Stimulated activated CD8-positive, alpha-beta memory T cell treated with anti-CD3 and anti-CD28 coated beads, Interleukin-7, amount 100 ng/mL, for 24 hours (primary cell): ENCODE measurements at places on chromosomes 11 and 22.

- no peak for DNase-seq
These were observed 320.4 kb downstream of the NTM start for GRCh38 chr11:131690776-131691175.

- no peak for DNase-seq
These were observed 11.7 kb downstream of the CRELD2 start for GRCh38 chr22:49929994-49930575.

GRCh38 chr11:35118906-35119305 is 20.1 kb upstream of the CD44 start:
- no peak for DNase-seq

DNA sequence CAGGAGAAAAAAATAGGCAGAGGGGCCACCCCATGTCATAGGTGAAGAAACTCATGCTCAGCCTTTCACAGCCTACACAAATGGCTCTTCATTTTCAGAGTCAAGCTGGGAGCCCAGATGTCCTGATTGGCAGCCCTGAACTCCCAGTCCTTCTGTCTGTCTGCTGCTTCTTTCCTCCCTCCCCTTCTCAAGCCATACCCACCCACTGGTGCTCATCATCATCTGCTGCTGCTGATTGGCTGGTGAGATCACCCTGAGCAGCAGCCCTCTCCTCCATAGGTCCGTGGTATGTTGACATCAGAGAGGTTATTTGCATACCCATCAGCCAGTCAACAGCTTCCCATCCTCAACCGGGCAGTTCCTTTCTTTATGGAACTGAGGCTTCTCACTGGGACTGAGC is 46.1 kb upstream of the PRDM11 start:
- no peak for DNase-seq

DNA sequence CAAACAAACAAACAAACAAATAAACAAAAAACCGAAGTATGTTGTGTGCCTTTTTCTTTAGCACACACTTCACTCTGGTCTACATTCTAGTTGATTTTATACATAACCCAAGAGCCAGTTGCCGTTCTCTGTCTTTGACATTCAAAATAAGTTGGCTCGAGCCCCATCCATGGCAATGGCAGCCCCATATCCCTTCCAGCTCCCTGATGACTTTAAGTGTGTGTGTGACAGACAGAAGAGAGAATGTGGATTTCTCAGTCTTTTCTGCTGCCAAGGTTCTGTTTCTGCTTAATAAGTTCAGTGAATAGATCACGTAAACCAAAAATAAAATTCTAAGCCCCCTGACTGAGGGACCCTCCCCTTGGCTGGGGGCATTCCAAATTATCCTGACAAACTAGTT is 100.6 kb upstream of the TENM4 start:
- DNase-seq: no peak

DNA sequence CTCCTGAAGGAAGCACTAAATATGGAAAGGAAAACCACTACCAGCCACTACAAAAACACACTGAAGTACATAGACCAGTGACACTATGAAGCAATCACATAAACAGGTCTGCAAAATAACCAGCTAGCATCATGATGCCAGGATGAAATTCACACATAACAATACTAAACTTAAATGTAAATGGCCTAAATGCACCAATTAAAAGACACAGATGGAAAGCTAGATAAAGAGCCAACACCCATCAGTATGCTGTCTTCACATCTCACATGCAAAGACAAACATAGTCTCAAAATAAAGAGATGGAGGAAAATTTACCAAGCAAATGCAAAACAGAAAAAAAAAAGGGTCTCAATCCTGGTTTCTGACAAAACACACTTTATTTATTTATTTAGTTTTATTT is 171.7 kb downstream of the TTC28 start:
- DNase-seq: no peak

DNA sequence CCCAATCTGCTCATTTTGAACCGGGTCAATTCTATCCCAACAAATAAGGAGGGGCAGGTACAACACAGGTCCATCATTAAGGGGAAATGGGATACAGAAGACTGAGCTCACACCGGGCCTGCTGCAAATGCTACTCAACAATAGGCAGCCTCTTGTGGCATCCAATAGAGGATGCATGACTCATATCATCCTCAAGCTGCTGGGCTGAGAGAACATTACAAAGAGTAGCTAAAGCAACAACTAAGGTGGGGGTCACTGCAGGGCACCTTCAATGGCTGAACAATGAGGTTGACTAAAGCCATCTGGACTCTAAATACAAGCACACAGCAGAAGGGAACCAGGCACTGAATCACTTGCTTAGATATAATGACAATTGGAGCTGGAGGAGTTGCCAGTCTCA is 130.1 kb upstream of the SYN3 start:
- DNase-seq: no peak

- DNase-seq: no peak
These were observed 98.2 kb upstream of the DBX1 start for GRCh38 chr11:20258376-20258895.
